ENCODE measurements at places on chromosomes 4 and X.

DNA sequence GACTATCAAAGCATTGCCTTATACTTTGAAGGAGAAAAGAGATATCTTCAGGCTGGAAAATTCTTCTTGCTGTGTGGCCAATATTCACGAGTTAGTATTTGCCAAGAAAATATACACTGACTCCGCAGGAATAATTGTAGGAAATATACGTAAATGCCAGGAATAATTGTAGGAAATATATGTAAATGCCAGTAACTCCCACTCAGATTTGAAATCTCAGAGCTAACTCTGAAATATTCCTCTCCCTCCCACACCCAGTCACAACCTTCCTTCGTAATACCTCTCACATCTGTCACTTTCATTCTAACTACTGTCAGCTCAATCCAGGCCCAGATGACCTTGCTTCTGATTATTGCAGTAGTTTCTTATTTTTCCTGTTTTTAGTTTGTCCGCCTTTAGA is 73.5 kb downstream of the WDR19 start:
- DNase-seq = no peak

DNA sequence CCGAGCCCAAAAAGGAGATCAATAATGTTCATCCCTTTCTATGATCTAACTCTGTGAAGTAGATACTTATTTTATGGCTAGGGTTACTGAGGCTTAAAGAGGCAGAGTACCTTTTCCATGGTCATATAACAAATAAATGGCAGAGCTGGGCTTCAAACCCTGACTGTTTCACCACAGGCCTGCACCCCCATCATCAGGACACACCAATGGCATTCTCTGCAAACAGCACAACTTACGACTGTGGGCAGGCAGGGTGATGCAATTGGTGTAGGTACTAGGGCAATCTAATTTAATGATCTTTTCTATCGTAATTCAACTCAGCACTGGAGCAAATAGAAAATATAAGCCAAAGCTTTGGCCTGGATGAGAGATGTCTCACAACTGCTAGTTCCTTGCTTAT is 118.8 kb upstream of the CBR4 start:
- no peak for DNase-seq

- DNase-seq = no peak
These were observed 67.3 kb downstream of the NAT8L start for GRCh38 chr4:2126309-2127043.

DNA sequence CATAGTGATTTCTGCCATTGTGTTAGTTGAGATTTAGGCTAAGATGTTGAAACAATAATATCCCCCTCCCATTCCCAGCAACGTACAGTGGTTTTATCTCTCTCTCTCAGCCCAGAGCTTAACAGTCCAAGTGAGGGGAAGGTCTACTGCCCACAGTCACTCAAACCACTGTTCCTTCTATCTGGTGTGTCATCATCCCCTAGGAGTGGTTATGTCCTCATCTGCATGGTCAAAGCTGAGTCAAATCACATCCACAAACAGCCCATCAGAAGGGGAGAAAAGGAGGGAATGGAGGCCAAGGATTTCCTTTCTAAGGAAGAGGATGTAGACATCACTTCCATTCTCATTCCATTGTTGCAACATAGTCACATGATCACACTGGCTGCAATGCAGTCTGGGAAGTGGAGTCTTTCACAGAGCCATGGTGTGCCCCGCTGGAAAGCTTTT is 42.8 kb upstream of the CHRNA9 start:
- no peak for DNase-seq

GRCh38 chr4:36128689-36129088 is 115.6 kb downstream of the ARAP2 start:
- DNase-seq = no peak

- no peak for DNase-seq
These were observed 93.9 kb upstream of the CBR4 start for GRCh38 chr4:169103966-169104412.

GRCh38 chr4:17204908-17205307 is 306.5 kb upstream of the LDB2 start:
- no peak for DNase-seq

- no peak for DNase-seq
These were observed 400.8 kb downstream of the GPM6A start for GRCh38 chr4:175411251-175411650.

DNA sequence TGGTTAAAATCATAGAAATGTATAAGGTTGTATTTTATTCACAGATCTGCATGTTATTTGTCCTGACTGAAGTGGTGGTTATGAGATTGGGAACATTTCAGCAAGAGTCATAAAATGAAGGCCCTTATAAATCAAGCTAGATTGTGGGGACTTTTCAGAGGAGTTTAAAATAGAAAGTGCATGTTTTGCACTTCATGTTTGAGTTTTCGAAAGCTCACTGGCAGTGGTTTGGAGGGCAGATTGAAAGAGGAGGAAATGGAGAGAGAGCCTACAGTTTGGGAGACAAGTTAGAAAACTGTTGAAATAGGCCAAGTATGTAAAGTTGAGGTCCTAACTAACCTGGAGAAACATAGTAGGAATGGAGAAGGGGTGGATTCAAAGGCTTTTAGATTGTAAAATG is 124.9 kb downstream of the KDM6A start:
- DNase-seq = no peak

DNA sequence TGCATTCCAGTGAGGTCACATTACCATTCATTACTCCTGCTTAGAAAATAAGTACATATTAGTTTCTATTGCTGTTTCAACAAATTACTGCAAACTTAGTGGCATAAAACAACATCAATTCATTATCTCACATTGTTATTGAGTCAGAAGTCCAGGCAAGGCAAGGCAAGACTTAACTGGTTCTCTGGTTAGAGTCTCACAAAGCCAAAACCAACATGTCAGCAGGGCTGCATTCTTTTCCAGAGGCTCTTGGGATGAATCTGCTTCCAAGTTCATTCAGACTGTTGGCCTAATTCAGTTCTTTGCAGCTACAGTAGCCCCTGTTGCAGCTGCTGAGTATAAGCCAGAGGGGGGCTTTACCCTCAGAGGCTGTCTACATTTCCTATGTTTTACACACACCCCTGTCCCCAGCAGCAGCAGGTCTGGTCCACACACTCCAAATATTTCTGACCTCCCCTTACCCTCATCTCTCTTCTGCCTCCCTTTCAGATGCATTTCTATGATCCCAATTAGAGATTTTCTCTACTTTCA is 892.1 kb upstream of the EPHA5 start:
- DNase-seq = no peak

- no peak for DNase-seq
These were observed 141.7 kb upstream of the RAI2 start for GRCh38 chrX:18002791-18003190.

DNA sequence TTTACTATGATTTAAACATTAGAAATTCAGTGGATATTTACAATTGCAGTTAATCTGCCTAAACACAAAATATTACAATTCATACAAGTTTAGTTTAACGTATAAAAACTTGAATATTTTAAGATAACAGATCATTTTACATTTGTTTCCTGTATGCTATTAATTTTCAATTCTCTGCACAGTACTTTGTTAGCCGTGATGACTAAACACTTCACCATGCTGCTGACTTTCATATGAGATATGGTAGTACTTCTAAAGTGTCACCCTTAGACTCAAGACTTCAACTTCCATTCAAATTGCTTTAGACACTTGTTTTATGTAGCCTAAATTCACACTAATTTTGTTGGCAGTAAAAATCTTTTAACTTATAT is 1646.4 kb upstream of the ADGRL3 start:
- DNase-seq = no peak

DNA sequence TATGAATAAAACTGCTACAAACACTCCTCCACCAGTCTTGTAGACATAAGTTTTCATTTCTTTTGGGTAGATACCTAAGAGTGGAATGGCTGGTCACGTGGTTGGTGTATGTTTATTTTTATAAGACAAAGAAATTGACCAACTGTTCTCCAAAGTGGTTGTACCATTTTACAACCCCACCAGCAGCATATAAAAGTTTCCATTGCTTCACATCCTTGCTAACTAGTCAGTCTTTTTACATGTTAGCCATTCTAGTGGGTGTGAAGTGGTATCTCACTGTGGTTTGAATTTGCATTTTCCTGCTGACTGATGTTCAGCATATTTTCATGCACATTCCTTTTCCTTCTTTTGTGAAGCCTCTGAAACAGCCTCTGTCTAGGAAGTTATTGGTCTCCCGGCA is 76.2 kb upstream of the ADGRG2 start:
- DNase-seq = no peak

- no peak for DNase-seq
These were observed 2.0 kb downstream of the ATP6AP1 start for GRCh38 chrX:154430479-154430878.

GRCh38 chr4:72394012-72394663 is 174.9 kb downstream of the ADAMTS3 start:
- no peak for DNase-seq

DNA sequence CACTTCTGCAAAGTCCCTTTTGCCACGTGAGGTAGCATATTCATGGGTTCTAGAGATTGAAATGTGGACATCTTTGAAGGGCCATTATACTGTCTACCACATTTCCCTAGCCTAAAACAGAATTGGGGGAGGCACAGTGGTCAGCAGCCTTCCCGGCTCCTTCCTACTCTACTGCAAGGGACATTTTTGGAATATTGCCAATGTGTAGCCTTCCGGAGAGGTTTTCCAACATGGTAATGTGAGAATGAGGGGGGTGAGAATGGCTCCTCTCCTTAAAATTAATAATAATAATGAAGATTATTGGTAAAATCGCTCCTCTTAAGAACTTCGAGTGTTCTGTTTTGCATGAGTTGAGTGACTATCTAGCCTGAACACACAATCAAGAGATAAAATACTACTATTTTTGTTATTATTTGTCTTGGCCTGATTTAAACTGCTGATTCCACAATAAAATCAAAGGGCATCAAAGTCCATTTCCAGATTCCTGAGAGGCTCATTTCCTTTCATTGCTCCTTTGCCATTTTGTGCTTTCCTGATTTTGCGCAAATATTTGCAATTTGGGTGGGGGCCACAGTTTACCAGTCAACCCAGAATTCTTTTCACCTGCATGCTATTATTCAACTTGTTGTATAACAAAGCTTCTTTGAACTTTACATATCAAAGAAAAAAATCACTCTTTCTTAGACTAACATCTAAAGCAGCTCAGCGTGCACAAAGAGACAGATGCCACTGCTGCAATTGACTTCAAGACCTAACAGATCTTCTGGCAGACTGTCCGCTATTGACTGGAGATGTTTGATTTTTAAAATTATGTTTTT is 27.0 kb upstream of the TSPAN5 start:
- no peak for DNase-seq

DNA sequence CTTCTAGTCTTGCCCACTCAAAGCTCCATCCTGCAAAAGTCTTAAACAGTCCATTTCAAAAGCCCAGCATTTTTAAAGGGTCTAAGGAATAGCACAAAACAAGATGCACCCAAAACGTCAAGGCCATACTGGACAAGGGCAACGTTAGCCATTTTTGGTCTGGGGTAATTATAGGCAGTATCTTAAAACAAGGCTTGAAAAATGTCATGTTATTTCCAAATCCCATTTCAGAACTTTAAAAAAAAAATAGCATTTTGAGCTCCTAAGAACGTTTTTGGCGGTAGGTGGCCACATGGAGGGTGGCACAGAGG is 584 bp upstream of the TMEM165 start:
- no peak for DNase-seq

- DNase-seq = no peak
These were observed 114.1 kb downstream of the SPRY1 start for GRCh38 chr4:123510659-123511058.

- DNase-seq = no peak
These were observed 1061.8 kb downstream of the PCDH19 start for GRCh38 chrX:99348256-99348655.

- DNase-seq = no peak
These were observed 7.4 kb downstream of the ATOH1 start for GRCh38 chr4:93835929-93836328.

DNA sequence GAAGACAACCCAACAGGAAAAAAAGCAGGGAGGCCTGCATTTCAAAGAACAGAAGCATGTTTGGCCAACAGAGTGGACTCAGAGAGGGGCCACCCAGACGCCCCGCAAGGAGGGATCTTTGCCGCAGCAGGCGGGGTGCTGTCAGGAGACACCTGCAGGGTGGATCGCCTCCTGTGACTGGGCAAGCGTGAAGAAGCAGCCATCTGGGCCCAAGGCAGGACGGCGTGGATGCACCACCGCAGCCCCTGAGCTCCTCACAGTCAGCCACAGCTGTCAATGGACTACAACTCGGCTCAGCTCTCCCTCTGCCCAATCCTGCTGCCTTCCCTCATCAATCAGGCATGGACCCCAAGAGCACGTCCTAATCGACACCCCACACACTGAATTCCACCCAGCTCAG is 32.0 kb upstream of the MAN2B2 start:
- DNase-seq = no peak

GRCh38 chrX:148271263-148271662 is 229.2 kb upstream of the AFF2 start:
- no peak for DNase-seq

GRCh38 chr4:8071766-8072165 is 86.8 kb downstream of the ABLIM2 start:
- no peak for DNase-seq

DNA sequence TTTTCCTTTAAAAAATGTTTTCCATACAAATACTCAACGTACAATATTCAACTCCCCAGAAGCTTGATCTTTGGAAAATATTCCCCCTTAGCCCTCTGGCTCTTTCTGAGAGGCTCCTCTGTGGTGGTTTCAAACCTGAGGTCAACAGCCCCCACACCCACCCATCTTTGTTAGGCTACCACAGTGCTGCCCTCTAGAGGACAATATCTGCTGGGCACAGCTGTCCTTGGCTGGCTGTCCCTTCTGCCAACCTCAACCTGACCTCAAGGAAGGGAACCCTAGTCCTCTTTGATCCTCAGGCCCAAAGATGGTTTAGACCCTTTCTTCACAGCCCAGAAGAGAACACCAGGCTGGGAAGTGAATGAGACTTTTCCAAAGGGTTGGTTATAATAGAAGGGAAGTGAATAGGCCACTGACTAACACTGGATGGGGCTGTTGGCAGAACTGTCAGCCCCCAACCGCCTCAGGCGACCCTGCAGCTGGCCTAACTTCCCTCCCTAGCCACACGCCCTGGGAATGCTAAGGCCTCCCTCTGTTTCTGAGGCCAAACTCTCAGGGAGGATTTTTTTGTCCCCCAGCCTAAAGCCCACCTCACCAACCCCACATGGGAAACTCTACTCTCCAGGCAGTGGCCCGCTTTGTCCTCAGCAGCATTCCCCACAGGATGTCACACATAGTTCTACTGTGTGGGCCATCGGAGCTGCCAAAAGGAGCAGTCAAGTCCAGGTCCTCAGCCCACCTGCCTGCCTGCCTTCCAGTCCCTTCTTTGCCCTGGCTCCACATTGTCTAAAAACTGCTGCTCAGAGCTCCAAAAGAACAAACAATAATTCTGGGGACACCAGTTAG is 34.3 kb downstream of the NYX start:
- no peak for DNase-seq

- DNase-seq = no peak
These were observed 1901.3 kb upstream of the TENM3 start for GRCh38 chr4:180341926-180342325.

- no peak for DNase-seq
These were observed 471.8 kb upstream of the FTHL17 start for GRCh38 chrX:31543634-31544033.

- no peak for DNase-seq
These were observed 287.7 kb downstream of the KCTD8 start for GRCh38 chr4:44160776-44161367.

Measured in CD4-positive, alpha-beta T cell treated with Interleukin-6 at 100 ng/mL for 8 hours (primary cell).